ENCODE measurements at places on chromosomes 2 and 18.
A peak's percentile ranks its signal among the peaks of the same experiment; 100 is the strongest.

DNA sequence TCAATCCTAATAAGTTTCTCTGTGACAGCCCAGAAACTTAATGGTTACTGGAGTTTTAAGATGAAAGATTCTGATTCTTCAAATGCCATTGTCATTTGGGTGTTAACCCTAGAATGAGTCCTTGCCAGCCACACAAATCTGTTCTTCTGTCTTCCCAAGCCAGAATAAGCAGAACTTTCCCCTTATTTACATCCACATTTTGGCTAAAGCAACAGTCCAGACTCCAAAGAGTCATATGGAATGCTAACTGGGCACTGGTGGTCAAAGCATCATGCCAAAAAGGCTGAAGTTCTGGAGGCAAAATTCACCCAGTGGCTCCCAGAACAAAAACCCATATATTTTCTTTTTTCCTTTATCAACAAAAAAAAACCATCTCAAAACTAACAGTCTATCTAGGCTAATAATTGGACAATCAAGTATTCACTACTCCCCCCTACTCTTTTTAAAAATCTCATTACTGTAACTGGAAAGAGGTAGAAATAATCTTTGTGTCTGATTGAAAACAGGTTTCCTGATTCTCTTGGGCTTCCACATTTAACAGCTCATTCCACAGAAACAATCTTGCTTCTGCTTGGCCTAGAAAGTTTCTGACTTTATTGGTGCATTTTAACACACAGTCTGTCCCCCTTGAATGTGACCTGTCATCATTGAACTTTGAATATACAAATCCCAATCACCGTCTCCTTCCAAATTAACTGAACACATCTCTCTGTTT is 89.6 kb upstream of the SETBP1 start:
- no peak for DNase-seq

GRCh38 chr2:86286516-86286915 is 50.9 kb downstream of the REEP1 start:
- no peak for DNase-seq

DNA sequence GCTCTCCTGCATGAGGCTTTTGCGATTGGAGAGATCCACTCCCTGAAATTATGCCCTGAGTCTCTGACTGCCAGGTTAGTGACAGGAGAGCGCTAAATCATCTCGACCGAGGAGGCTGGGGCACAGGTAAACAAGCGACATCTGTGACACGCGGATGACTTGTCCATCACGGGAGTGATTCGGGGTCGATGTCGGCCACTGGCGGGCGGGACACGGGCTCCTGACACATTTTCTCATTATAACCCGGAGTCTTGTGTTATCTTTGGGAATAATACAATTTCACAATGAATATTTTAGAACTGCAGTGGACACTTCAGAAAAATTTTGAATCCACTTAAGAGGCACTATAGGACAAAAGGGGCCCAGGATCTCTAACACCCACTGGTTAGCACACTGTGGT is 29.5 kb upstream of the SLC35G4 start:
- DNase-seq, result no peak

GRCh38 chr2:61834893-61835292 is 19.0 kb downstream of the FAM161A start:
- no peak for DNase-seq

GRCh38 chr18:79553696-79554095 is 125.9 kb upstream of the CTDP1 start:
- no peak for DNase-seq

DNA sequence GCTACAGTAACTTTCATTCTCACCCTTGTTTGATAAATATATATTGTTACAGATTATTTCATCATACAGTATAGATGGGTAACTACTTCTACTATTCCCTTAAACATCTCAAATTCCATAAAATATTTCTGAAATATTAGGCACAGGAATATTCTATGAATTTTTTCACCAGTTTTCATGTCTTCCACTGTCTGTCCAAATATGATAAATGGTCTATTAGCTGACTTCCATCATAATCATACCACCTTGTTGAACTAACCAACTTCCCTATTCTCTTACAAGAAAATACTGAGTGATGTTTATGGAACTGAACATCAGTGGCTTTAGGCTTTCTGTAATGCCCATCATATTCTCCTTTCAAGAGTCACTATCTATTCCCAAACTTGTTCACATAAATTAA is 82.4 kb downstream of the TRAPPC8 start:
- no peak for DNase-seq

DNA sequence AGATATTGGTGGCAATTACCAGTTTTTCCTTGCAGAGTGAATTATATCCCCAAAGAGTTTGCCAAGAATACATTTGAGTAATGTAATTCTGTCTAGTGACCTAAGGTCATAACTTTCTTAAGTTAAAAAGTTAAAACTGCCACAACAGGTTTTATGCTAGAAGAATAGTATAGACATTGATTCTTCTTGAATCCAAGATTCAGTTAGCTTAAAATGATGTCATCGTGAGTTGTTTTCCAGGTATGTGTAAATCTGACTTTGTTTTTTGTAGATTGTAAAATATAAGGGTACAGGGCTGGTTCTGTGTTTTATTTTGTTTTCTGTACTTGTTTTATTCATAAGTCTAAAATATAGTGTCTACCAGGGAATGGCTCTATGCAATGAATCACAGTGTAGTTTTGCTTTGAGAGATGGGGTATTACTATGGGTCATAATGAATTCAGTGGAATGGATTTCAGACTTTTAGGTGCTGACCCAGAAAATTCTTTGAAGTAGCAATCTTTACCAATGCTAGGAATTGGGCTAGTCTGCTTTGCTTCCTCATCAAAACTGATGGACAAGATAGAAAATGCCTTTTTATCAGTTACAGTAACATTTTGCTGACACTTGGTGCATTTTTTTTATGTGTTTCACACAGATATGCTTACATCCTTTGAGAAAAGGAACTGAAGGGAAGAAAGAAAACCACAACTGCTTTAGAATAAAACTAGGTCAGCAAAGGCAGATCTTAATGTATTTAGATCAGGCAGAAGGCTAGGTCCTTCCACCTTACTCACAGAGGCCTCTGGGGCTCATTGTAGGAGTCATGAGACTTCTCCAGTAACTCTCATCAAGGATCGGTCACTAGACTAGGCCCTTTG is 20.8 kb upstream of the MGAT5 start:
- DNase-seq, result peak; percentile 35

DNA sequence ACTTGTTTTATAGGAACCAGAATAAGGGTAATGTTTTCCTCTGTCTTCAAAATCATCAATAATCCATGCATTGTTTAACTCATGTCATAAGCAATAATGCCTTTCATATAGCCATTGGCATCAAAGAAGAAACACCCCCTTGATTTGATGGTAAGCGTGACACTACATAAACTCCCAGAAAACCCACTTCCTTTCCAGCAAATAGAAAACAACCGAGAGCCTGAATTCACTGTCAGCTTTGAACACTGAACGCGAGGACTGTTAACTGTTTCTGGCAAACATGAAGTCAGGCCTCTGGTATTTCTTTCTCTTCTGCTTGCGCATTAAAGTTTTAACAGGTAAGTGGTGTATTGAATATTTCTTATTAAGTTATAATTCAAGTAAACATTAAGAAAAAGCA is at the start of gene ICOS:
Gene ICOS (plus strand): TSS at position 229 of the 400 bp plus-strand sequence. CDS start 52 bp downstream, at position 281.
- no peak for DNase-seq

- DNase-seq, result no peak
Observed at GRCh38 chr2:196225213-196225612, 53.8 kb upstream of the STK17B start.
